ENCODE measurements at places on chromosomes 16 and 17.
A peak's percentile ranks its signal among the peaks of the same experiment; 100 is the strongest.

DNA sequence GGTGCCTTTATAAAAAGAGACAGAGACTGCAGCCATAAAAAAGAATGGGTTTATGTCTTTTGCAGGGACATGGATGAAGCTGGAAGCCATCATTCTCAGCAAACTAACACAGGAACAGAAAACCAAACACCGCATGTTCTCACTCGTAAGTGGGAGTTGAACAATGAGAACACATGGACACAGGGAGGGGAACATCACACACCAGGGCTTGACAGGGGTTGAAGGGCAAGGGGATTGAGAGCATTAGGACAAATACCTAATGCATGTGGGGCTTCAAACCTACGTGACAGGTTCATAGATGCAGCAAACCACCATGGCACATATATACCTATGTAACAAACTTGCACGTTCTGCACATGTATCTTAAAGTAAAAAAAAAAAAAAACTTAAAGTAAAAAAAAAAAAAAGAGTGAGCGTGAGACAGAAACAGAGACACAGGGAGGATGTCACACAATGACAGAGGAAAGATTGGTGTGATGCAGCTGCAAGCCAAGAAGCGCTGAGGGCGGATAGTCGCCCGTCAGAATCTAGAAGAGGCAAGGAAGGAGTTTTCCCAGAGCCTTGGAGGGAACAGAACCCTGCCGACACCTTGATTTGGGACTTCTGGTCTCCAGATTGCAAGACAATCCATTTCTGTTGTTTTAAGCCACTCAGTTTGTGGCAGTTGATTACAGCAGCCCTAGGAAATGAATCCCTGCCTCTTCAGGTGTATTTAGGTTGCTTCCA, 27.4 kb upstream of the TNS4 start:
- no peak for DNase-seq

DNA sequence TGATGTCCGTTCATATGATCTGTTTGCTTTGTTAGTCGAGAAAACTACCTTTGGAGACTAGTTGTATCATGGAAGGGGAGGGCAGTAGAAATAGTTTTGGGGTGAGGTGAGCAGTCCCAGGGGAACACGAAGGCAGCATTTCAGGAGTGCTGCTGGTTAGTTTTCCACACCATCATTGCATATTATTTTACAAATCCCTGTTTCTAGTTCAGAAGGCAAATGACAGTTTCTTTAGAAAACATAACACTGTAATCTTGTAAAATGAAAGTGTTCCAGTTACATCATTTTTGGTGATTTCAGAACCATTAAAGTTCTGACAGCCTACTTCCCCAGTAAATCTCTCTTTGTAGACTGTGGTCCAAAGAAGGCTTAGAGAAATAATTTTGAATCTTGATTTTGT, 25.4 kb downstream of the BANP start:
- DNase-seq: no peak

GRCh38 chr17:36608794-36609497, 7.6 kb downstream of the MRM1 start:
- DNase-seq: no peak

- no peak for DNase-seq
Observed at GRCh38 chr16:10922328-10923145, 19.7 kb downstream of the DEXI start.

DNA sequence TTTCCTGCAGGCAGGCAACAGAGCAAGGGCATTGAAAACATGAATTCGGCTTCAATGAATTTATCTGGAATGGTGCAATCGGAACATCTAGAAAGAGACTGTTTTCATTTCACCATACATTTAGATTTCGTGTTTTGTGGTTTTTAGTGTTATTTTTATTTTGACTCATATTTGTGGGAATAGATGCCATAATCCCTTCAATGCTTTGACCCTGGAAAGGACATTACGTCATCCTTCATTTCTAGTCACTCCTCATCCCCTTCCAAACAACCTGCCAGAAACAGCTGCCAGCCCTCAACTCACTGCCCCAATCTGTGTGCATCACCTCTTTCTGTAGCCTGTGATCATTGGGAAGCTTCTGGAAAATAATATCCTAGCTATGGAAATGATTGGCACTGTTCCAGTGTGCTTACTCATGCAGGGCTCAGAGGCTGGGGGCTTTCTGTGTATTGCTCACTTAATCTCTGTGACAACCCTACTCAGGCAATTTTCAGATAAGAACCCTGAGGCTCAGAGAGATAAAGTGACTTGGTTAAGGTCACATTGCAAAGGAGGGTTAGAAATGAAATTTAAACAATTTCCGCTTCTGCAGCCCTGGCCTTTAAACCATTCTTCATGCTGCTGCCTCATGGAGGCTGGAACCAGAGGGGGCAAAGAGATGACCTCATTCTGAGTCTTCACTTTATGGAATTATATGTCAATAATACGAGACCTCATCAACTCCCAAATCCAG, 9.5 kb upstream of the KSR1 start:
- no peak for DNase-seq

DNA sequence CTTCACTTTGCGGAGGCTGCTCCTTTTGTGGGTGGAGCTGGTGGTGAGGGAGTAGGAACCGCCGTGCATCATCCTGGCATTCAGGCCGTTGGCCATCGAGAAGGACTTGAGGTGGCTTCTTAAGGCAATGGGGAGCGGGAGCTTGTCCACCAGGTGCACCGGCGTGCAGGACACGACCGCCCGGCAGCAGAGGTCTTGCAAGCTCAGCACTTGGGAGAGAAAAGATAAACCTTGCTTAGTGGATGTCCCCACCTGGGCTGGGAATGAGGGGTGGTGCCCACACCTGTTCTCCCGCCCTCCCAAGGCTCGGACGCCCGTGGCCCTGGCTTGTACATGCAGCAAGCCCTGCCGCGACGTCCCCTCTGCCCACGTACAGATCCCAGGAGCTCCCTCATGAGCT, 9.7 kb upstream of the WDR45B start:
- DNase-seq: no peak

DNA sequence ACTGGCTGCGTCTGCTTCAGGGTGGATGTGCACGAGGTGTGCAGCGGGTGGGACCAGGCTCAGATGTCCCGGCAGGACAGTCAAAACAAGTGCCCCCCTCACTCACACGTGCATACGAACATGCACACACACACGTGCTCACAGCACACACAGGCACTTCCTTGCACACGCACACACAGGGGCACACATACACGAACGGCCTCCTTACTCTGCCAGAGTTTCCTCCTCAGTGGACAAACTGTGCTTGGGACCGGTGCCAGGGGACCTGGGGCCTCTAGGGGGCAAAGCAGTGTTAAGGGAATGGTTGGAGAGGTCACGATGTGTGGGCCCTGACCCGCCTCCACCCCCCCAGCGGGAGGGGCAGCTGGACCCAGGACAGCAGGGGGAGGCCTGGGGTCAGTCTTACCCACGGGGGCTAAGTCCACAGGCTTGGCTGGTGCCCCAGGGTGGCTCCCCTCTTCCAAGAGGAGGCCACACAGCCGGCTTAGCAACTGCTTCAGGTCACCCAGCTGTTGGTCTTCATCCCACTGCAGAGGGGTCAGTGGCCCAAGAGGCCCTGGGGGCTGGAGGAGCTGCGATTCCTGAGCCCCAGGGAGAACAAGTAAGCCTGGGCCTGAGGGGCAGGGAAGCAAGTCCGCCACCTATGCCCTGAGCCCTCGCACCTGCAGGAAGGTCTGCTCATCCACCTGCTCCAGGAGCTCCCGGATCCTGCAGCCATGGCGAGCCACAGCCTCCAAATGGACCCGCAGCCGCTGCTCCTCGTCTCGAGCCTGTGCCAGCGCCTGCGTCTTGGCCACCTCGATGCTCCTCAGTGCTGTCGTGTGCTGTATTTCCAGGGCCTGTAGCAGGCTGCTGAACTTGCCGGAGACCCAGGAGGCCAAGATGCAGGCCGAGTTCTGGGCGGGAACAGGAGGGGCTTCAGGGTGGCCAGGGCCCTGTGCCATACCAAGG, 4.9 kb downstream of the TRIM65 start:
- no peak for DNase-seq

GRCh38 chr17:41496803-41497484, 7.2 kb upstream of the KRT36 start:
- DNase-seq: peak; percentile 49

DNA sequence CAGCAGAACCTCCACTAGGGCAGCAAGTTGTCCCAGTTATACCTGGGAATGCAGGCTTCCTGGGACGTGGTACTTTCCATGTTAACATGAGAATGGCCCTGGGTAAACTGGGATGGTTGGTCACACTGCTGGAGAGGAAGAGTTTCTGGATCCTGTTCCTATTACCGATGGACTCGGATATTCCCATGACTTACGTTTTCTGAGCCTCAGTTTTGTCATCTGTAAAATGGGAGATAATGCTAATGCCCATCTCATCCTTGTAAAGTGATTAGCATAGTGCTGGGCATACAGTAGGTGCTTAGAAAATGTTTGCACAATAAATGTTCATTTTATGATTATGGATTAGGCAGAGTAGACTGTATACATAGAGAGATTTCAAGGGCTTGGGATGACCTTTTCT, 280.9 kb upstream of the EEF2KMT start:
- no peak for DNase-seq

GRCh38 chr16:14448879-14449278, 181.2 kb downstream of the PARN start:
- no peak for DNase-seq

GRCh38 chr17:71417142-71417541, 703.7 kb upstream of the SOX9 start:
- DNase-seq: no peak

DNA sequence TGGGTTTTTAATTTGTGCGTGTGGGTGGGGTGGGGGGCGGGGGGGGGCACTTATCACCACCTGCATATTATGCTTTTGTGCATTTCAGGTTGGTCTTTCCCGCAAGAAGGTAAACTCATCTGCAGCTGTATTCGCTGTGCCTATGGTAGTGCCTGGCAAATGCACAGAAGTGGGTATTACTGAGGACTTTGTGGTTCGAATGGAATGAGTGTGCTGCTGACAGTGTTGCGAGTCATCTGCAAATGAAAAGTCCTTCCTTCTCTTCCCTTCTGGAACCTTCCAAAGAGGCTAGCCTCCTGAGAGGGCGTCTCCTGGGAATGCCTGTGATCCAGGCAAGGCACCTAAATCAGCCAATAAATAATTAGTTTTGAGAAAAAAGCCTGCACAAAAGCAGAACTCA, 532.9 kb downstream of the MAF start:
- no peak for DNase-seq

- no peak for DNase-seq
Observed at GRCh38 chr17:47239967-47240651, 13.5 kb upstream of the ITGB3 start.

GRCh38 chr17:39165178-39165840, 652 bp downstream of the ARL5C start:
- no peak for DNase-seq

GRCh38 chr16:75550211-75550662, 5.8 kb downstream of the TMEM231 start:
- no peak for DNase-seq

GRCh38 chr16:54077050-54077821, 209.4 kb downstream of the IRX3 start:
- no peak for DNase-seq

DNA sequence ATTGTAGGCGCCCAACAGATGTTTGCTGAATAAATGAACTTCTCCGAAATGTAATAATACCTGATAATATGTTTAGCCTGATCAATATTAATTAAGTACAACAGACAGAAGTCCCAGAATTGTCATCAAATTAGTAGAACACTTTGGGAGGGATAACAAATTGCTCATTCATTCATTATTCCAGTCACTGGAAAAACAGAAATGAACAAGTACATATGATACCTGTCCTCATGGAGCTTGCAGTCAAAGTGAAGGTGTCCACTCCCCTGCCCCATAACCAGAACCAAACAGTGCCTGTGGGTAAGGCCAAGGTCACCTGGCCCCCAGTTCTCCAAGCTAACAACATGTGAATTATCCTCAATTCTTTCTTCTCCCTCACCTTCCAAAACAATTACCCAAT, 42.8 kb downstream of the MYO1D start:
- DNase-seq: no peak

GRCh38 chr17:66507103-66507923, 204.9 kb downstream of the PRKCA start:
- no peak for DNase-seq

DNA sequence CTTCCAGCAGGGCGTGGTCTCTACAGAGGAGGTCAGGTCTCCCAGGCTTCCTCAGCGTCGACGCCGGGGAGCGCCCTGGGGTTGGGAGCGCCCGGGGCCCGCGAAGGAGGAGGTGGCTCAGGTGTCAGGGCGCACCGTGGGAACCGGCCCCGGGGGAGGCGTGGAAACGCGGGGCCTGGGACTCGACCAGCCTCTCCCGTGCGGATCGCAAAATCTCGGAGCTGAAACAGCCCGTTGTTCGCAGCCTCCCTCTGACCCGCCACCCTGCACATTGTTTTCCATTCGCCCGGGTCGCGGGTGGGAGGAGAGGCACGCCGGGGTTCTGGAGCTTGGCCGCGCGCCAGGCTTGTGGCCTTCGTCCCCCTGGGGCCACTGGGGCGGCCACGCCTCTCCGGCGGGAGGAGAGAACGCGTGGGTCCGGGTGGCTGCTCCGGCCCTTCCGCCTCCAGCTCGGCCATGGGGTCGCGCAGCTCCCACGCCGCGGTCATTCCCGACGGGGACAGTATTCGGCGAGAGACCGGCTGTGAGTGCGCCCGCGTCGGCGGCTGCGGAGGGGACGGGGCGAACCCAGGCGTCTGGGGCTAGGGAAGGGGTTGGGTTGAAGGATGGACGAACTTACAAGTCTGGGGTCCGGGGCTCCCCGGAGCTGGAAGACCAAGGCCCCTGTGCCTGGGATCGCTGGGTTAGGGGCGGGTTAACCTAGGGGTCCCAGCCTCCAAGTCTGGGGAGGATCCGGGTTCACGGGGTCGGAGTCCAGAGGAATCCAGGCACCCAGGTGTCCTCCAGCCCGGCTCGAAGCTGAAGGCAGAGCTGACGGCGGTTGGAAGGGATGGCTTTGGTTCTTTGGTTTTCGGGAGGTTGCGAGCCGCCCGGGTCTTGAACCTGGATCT, at the start of gene CHP2:
TSS of gene CHP2 (plus strand) at position 433 of the 890 bp plus-strand sequence. CDS start at position 457, 24 bp downstream.
- DNase-seq: no peak

DNA sequence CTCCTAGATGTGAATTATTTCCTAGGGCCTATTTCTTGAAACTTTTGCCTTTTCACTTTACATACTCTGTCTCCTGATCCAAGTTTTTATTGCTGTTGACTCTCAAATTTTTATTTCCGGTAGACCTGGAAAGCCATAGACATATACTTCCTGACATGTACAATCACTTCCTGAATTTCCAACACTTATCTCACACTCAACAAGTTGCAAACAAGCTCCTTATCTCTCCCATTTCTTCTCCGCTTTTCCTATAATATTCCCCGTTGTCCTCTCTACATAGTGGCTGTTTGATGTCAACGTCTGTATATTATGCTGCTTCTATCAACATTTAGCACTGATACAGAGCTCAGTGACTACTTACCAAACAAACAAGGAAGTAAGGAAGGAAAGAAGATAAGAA, 59.3 kb downstream of the IKZF3 start:
- no peak for DNase-seq

Data from stimulated activated CD4-positive, alpha-beta T cell treated with anti-CD3 and anti-CD28 coated beads, Interleukin-4, amount 100 ng/mL, for 1 hour (primary cell).